H9 (cell line): ENCODE measurements at places on chromosomes 11 and 22.

DNA sequence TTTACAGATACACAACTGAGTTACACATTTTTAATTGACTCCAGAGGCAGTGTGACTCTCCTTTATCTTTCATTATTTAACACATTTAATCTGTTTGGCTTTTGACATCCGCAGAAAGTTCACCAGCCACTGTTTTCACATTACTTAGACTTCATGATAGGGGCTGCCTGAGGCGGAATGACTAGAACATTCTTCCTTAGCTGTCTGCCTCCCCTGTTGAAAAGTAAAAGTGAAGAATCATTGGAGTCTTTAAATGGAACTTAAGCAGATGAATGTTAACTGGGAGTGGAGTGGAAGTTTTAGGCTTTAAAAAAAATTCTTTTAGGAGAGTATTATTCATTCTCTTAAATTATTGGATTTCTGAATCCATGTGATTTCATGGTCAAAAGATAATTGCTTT is 229.2 kb upstream of the MTNR1B start:
- H3K4me1 ChIP-seq = no peaks in the 10 kb centered on the region
- no peak overlapping the region for H3K4me3 ChIP-seq
- no peak for DNase-seq

- H3K27ac ChIP-seq = no peak overlapping the region
- H3K36me3 ChIP-seq = peaks cover 6% of the 10 kb centered on the region
- H3K4me1 ChIP-seq = no peaks in the 10 kb centered on the region
- no peak for DNase-seq
These were observed 42.9 kb downstream of the ARFGAP3 start for GRCh38 chr22:42814215-42814614.

- peaks cover 2% of the 10 kb centered on the region; the same call in 2 of the 3 replicates for H3K36me3 ChIP-seq
- H3K4me1 ChIP-seq = no peaks in the 10 kb centered on the region
- H3K4me3 ChIP-seq = no peak overlapping the region
- H3K27me3 ChIP-seq = no peaks in the 10 kb centered on the region
- H3K27ac ChIP-seq = no peak overlapping the region
- no peak for DNase-seq
These were observed 145.9 kb upstream of the PITPNB start for GRCh38 chr22:28064920-28065319.

DNA sequence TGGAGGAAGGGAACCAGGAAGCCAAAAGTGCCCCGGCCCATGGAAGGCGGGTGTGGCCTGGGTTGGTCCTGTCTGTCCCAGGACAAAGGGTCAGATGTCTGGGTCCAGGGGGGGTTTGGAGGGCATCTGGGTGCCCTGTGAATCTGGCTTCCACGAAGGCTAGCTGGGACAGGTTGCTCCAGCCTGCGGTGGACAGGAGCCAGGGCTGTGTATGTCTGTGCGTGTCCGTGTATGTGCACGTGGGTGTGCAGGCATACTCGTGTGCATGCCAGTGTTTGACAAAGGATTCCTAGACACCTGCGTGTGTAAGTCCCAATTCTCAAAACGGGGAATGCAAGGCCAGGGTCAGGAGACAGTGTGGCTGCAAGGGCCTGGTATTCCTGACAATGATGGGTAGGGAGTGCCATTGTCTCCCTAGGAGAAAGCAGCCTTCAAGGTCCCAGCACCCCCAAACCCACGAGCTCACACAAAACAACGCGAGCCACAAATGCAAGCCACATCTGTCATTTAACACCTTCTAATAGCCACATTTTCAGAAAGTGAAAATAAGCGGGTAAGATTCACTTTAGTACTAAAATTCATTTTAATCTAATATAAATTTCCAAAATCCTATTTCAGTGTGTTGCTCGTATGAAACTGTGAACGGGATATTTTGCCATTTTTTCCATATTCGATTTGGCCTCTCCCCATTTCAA is 78.4 kb upstream of the WNT7B start:
- H3K36me3 ChIP-seq = no peaks in the 10 kb centered on the region
- H3K4me1 ChIP-seq = no peaks in the 10 kb centered on the region
- no peak overlapping the region for H3K4me3 ChIP-seq
- no peak for DNase-seq
- no peak overlapping the region for H3K27ac ChIP-seq
- no peaks in the 10 kb centered on the region for H3K27me3 ChIP-seq
